Smooth muscle cell of bladder (primary cell): ENCODE measurements at places on chromosomes 1 and 21. TPM values are rescaled to one million over a fixed set of nuclear protein-coding genes. Genes with fewer than 3 reads are reported as not detected.

Gene FLG2
- total RNA-seq = under 0.01 TPM in 1 of 2 replicates, not detected in the other

Gene GPR89A
- total RNA-seq = 20.0 and 28.7 TPM in 2 replicates

Gene RIMS3
- 0.14 and 0.18 TPM in 2 replicates for total RNA-seq

Gene APCS
- total RNA-seq = not detected in 2 replicates

Gene KCNH1
- total RNA-seq = 0.14 and 0.18 TPM in 2 replicates

Gene CLIC6
- total RNA-seq = 0.09 and 0.28 TPM in 2 replicates

Gene F3
- total RNA-seq = 59.4 and 223 TPM in 2 replicates

Gene PLPPR4
- total RNA-seq = 0.43 and 0.74 TPM in 2 replicates

Gene TMPRSS15
- total RNA-seq = not detected in 2 replicates

Gene REN
- total RNA-seq = 0.14 and 0.28 TPM in 2 replicates

Gene CFHR4
- under 0.01 TPM in 1 of 2 replicates, not detected in the other for total RNA-seq

Gene ADCY10
- total RNA-seq = under 0.01 and 0.37 TPM in 2 replicates

Gene ZBTB21
- 4.3 and 6.5 TPM in 2 replicates for total RNA-seq
